ENCODE measurements at places on chromosomes 1 and 21.

- DNase-seq, result peak; percentile 52
Measured at GRCh38 chr1:211738691-211739301, 63.4 kb upstream of the NEK2 start.

GRCh38 chr1:63704443-63704842 is 69.4 kb upstream of the ROR1 start:
- DNase-seq, result no peak

DNA sequence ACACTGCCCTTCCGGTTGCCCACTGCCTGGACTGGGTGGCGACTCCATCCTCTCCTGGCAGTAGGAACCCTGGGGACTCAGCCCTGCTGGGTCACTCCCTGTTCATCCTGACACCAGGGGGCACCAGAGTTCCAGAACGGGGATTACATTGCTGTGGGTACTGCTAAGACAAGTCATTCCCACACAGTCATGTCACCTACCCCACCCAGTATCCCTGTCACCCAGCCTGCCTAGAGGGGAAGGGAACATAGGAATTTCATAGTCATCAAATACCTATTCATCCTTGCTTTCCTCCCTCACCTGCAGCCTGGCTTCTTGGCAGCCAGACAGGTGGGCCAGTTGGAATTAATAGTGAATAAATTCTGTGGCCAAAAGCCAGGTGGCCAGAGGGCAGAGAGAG is 9.8 kb upstream of the SFN start:
- DNase-seq, result peak; percentile 87

DNA sequence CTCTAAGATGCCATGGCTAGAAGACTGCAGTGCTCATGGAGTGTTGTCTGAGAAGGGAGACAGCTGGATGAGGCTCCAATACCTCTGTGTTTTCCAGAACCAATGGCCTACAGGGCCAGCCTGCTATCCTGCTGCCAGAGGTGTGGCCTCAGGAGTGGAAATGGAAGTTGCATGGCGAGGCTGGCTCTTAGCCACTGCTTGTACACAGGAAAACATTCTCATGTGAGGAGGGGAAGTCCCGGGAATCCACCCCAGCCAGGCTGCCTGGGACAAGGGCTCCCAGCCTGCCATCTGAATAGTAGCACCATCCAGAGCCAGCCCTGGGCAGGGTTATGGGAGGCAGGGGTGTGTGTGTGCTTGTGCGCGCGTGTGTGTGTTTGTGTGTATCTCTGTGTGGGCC is 56.5 kb downstream of the SDC3 start:
- no peak for DNase-seq

DNA sequence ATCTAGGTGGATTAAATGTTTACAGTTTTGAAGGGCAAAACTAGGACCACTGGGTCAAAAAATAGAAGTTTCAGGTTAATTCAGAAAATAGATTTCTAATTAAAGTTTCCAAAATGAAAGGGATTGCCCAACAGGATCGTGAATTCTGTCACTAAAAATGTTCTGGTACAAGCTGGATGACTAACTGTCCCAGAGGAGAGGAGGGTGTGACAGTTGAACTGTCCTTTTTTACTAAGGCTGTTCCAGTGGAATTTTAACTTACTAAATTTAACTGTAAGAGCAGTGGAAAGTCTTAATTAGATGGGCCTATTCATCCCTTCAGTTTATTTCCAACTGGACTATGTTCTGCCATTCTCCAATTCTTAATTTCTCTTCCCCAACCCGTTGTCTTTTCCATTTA is 7.2 kb downstream of the SNX7 start:
- DNase-seq, result no peak

- DNase-seq, result no peak
Measured at GRCh38 chr1:210360852-210361477, 32.3 kb downstream of the HHAT start.

DNA sequence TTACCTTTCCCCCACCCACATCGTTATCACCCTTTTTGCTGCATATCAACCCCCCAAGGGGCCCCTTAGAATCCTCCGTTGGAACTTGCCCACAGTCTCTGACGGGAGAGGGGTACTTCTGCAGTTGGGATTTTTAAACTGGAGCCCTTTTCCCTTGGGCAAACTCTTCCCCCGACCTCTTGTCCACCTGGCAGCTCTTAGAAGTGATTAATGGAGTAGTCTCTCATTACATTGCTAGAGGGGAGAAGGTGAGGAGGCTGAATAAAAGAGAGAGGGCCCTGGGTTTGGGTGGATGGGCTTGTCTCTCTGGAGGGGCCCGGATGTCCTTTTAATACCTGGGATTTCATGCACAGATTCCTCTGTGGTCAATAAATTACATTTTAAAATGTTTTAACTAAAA is 27.2 kb upstream of the TSPAN2 start:
- DNase-seq, result no peak

GRCh38 chr1:157314408-157314807 is 176.2 kb upstream of the ETV3 start:
- no peak for DNase-seq

DNA sequence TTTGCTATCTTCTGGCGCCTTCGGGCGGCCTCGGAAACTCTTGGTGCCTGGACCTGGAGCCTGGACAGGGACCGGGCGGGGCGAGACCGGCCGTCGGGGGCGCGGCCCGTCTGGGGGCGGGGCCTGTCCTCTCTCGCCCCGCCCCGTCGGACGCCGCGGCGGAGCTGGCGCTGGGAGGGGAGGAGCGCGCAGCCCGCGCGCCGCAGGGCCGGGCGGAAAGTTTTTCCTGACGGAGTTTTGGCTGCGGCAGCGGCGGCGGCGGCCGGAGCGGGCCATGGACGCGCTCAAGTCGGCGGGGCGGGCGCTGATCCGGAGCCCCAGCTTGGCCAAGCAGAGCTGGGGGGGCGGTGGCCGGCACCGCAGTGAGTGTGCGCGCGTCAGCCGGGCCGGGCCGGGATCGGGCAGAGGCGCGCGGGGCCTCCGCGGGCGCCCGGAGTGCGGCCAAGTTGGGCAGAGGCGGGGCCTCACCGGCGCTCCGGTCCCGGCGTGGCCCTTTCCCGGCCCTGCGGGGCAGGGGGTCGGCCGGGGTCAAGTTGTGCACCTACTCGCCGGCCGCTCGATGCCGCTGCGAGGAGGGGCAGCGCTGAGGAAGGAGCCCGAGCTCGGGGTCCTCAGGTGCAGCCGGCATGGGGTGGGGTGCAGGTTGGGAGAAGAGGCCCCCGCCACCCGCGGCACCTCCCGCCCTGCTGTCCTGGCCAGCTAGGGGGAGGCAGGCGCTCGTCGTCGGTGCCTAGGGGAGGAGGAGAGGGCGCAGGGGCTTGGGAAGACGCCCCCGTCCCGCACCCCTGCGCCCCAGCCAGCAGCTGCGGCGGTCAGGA is at the start of gene LDLRAP1:
TSS of gene LDLRAP1 (plus strand) at position 182 of the 818 bp plus-strand sequence. CDS start at position 275, 93 bp downstream.
- DNase-seq, result peak; percentile 60

GRCh38 chr1:159120317-159120716 is 43.8 kb upstream of the AIM2 start:
- no peak for DNase-seq
